Kidney capillary endothelial cell (primary cell): ENCODE measurements at places on chromosomes 3 and 15.

- no peak for DNase-seq
These were observed 199.6 kb upstream of the SEMA6D start for GRCh38 chr15:47517737-47518136.

GRCh38 chr3:127124120-127124519, 68.8 kb upstream of the PRR23E start:
- no peak for DNase-seq

DNA sequence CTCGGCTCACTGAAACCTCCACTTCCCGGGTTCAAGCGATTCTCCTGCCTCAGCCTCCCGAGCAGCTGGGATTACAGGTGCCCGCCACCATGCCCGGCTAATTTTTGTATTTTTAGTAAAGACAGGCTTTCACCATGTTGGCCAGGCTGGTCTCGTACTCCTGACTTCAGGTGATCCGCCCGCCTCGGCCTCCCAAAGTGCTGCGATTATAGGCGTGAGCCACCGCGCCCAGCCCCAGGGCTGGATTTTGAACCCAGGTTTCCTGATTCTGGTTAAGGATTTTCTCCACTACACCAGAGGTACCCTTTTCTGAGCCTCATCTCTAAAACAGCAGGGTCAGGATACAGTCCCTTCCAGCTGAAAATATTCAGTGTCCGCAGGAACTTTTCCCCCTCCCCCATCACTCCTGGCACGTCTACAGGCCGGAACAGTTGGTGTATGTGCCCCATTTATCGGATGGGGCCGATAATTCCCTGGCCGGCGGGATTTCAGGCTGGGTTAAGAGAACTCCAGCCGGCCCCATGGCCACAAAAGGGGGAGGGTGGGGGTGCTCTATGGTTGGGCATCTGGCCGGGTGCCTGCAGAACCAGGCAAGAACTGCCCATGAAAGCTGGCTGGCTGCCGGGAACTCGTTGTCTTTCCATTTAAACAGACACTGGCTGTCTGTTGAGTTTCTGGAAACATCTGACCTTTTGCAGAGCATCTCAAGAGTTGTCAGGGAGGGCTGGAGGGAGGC, 26.8 kb upstream of the SEMA4B start:
- DNase-seq: no peak

DNA sequence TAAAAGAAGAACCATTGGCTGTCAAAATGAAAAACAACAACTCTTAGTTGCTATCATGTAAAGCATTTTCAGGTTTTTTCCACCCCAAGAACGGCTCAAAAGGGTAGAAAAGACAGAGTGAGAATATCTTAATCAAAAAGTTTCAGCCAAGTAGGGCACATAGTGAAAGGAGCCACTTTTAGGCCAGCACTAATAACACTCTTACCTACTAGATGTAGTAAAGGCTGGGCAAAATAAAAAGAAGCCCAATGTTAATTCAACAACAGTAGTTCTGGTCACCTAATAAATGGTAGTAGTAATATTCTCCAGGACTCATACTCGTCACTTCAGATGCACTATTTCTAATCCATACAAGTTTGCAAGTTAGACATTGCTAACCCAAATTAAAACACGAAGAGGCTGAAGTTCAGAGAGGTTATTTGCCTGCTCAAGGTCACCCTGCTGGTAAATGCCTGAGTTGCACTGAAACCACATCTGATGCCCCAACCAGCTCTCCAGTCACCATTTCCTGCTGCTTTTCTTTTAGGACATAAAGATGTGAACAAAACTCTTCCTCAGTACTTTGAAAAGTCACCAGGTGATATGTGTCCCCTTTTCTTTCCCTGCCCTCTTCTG, 7.5 kb downstream of the GOLIM4 start:
- DNase-seq: no peak
